ENCODE measurements at places on chromosomes 1 and 21.

DNA sequence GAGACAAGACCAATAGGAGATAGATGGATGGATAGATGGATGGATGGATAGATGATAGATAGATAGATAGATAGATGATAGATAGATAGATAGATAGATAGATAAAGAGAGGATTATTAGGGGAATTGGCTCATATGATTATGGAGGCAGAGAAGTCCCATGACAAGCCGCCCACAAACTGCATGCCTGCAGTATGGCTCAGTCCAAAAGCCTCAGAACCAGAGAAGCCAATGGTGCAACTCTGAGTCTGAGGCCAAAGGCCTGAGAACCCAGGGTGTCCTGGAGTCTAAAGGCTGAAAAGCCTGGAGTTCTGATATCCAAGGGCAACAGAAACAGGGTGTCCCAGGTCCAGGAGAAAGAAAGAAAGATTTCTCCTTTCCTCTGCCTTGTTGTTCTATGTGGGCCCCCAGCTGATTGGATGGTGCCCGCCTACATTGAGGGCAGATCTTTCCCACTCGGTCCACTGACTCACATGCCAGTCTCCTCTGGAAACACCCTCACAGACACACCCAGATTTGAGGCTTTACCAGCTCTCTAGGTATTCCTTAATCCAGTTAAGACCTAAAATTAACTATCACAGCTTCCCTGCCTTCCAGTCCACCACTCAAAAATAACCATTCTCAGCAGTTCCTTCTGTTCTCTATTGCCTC is 39.6 kb upstream of the IRF2BP2 start:
- DNase-seq: no peak

DNA sequence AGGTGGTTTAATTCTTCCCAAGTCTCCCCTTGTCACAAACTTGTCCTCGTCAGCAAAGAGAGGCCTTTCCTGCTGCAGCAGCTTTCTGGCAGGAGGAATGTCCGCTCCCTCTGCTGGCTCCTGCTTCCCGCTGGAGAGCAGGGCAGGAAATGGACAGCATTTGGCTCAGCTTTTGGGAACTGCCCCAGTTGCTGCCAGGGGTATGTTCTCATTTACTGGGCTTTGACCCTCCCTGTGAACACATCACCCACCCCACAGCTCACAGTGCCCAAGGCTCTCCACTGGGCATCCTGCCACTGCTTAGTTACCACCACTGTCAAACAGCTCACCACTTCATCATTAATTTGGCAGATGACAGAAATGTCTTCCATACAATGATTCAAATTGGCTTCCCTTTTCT is 75.4 kb downstream of the MRPL37 start:
- DNase-seq: no peak

GRCh38 chr1:210250998-210251679 is 18.5 kb downstream of the SERTAD4 start:
- no peak for DNase-seq

DNA sequence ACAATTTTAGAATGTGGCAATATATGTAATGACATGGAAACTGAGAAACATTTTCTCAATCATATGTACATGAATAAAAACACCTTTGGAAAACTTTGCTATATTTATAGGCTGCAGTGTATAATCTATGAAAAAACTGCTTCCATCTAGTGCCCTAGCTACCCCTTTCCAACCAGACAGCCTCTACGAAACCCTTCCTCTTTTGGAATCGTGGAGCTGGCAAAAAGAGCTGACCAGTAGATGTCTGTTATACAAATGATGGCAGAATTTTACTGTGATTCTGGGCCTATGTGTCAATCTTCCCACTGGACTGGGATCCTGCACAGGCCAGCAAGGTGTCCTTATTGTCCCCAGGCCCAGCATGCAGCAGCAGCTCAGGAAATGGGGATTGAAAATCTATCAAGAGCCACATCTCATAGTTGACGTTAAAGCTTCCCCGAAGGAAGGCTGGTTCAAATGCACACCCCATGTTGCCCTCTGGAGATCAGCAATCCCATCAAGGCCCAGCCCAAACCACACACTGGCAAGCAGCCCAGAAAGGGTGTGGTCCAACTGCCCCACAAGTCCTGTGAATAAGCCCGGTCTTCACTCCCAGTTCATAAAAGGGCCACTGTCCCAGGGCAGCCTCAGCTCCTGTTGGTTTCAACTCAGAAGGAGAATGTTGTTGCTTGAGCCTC is 8.8 kb upstream of the FAM20B start:
- peak; percentile 96 for DNase-seq

- no peak for DNase-seq
These were observed 147.8 kb downstream of the PGBD5 start for GRCh38 chr1:230278376-230278775.

- no peak for DNase-seq
These were observed 253.8 kb downstream of the KAZN start for GRCh38 chr1:14852291-14852690.
